Stimulated activated CD8-positive, alpha-beta memory T cell treated with anti-CD3 and anti-CD28 coated beads, Interleukin-7, amount 100 ng/mL, for 4 hours (primary cell): ENCODE measurements at places on chromosomes 6 and 20.

GRCh38 chr6:109187399-109188114, 92.2 kb downstream of the CEP57L1 start:
- DNase-seq = peak; percentile 19

DNA sequence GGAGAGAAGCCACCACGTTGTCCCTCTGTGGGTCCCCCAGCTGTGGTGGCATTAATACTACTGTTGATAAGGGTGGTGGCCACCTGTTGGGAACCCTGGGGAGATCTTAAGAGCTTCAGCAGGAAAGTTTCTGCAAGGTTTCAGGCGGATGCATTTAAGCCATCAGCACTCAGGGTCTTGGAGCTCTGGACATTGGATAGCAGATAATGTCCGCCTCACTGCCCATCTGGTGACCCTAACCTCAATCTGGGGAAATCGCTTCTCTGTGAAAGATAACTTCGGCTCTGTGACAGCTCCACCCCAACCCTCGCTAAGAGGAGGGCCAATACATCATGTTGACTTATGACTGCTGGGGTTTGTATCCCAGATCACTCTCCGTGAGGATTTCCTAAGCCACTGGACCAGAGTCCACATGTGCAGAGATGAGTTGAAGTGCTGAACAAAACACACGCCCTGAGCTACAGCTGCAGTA, 92.9 kb downstream of the FOXC1 start:
- no peak for DNase-seq

- DNase-seq = no peak
Measured at GRCh38 chr6:10690651-10691445, 3.6 kb downstream of the C6orf52 start.

GRCh38 chr6:41581381-41581991, 35.3 kb downstream of the FOXP4 start:
- DNase-seq = no peak

- no peak for DNase-seq
Measured at GRCh38 chr6:138590796-138591709, 91.8 kb upstream of the NHSL1 start.

DNA sequence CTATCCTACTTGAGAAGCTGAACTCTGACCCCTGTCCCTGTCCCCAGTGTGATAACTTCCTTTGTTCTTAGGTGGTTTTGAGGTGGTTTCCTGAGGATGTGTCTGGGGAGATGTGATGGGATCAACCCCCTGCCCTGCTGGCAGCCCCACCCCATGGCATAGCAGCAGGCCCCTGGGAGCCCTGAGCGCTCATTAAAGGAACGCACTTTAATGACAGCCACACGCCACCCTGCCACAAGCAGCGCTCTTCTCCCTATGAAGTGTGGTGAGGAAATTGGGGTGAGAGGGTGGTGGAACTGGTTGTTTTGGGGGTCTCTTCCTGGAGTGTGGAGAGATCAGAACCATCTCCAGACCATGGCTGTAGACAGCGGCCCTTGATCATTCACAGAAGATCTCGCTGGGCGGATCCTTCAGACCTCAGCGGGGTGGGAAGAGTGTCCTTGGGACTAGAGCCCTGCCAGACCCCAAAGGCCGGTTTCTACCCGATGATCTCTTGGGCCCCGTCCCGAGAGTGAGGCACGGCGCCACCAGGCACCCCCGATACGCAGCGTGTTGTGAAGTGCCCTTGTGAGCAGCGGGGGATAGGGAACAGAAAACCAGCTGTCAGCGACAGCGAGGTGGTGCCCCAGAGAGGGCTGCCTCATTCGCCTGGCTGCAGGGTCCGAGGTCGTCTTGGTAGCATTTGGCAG, 45.4 kb downstream of the SYNJ2 start:
- DNase-seq = no peak

DNA sequence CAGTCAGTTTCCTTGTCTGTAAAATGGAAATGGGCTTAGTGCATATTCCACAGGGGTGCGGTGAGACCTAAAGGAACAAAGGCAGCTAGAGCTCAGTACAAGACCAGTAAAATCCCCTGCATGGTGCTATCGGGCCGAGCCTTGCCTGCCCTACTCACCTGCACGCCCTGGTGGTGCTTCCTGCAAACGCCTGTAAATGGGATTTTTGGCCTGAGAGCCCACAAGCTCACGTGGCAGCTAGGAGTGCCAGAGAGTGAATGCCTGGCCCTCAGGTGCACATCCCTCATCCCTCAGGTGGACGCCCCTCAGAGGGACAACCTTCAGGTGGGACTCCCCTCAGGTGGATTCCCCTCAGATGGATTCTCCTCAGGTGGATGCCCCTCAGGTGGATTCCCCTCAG, 48.0 kb upstream of the VSX1 start:
- no peak for DNase-seq

GRCh38 chr6:128487746-128488145, 32.7 kb downstream of the PTPRK start:
- DNase-seq = no peak

DNA sequence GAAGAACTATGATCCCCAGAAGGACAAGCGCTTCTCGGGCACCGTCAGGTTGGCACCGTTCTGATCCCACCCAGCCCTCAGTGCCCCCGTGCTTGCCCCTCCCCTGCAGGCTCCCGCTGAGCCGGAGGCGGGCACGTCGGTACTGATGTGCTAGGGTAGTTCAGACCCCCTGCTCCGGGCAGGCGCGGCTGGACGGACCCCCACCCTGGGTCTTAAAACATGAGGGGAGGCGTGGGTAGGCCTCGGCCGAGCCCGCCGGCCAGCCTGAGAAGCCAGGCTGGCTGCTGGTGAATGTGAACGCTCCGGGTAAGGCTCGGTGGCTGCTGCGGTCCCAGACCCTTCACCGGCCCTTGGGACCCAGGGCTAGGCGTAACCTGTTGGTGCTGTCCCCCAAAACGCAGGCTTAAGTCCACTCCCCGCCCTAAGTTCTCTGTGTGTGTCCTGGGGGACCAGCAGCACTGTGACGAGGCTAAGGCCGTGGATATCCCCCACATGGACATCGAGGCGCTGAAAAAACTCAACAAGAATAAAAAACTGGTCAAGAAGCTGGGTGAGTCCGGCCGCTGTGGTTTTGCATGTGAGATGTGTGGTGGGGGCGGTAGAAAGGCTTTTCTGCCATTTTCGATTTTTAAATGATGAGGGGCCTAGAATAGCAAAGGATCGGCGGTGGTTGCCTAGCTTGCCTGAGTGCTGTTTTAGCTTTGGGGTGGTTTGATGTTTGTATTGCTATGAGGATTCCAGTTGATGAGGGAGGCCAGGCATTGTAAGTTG, 964 bp downstream of the RPL10A start:
- no peak for DNase-seq

DNA sequence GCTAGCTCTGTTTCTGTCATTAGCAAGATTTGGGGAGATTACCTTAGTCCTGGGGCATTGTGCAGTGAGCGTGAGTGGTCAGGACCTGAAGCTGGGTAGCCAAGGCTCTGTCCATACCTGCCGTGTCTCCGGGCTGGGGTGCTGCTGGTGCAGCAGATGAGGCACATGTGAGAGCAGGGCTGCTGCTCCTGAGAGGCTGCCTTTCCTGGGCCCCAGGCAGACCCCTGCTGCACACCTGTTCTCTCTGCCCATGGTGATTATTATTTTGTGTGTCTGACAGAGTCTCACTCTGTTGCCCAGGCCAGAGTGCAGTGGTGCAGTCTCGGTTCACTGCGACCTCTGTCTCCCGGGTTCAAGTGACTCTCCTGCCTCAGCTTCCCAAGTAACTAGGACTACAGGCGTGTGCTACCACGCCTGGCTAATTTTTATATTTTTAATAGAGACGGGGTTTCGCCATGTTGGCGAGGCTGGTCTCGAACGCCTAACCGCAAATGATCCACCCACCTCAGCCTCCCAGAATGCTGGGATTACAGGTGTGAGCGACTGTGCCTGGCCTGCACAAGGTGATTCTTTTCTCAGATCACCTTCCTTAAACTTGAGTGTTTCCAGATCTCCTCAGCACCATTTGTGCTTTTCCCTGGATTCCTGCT, 36.8 kb upstream of the IRF4 start:
- no peak for DNase-seq

DNA sequence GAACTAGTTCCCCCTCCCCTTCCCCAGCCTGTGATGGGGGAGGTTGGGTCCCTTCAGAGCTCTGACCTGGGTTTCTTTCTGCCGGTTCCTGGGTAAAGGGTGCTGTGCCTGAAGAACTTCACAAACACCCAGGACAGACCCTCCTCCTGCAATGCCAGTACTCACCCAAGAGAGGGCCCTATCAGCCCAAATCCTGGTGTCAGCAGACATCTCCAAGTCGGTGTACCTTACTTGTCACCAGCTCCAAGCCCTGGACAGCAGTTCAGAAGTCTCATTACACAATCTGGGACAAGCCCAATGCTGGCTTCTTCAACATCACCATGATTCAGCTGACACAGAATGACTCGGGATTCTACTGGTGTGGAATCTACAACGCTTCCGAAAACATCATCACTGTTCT, 467 bp downstream of the TREML4 start:
- no peak for DNase-seq

GRCh38 chr6:80151635-80152034, 45.2 kb downstream of the BCKDHB start:
- no peak for DNase-seq

- no peak for DNase-seq
Measured at GRCh38 chr20:2839732-2840137, 720 bp downstream of the PCED1A start.

GRCh38 chr6:149458196-149458595, 26.6 kb downstream of the ZC3H12D start:
- DNase-seq = no peak

GRCh38 chr6:43009124-43009523, 4.6 kb downstream of the MEA1 start:
- no peak for DNase-seq

GRCh38 chr6:160996131-160996601, 4.6 kb downstream of the MAP3K4 start:
- DNase-seq = no peak

- DNase-seq = no peak
Measured at GRCh38 chr6:137487181-137487868, 6.9 kb downstream of the OLIG3 start.

DNA sequence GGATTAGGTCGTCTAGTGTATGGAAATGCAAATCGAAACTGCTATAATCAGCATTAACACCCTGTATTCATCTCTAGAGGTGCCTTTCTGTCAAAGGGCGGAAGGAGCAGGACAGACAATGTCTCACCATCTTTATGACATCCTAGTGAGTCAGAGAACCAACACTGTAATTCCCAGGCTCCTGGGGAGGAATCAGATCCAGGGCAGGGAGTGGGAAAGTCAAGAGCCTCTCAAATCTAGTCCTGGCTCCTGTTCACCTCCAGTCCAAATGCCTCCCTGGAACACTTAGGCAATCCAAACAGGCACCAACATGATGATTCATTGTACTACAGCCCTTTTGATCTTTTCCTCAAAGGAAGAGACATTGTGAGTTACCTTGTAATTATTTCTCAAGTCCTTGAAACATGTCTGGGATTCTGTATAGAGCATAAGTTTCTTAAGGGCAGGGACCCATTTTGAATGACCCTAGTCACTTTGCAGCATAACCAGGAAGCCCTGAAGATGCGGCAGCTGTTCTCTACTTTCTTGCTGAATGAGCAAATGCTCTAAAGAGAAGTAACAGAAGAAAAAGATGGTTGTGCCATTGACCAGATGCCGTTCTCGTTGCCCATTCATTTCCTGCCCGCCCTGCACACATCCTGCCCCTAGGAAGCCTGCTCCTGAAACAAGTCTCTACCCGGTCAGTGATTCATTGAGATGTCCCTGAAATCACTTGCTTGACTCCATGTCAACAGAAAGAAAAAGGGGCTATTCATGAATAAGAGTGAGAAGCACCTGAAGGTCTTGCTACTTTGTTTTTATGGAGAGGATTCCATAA, 112.8 kb upstream of the JARID2 start:
- DNase-seq = no peak

- DNase-seq = no peak
Measured at GRCh38 chr20:42742926-42743325, 446.8 kb downstream of the PTPRT start.

GRCh38 chr6:52022675-52023074, 64.7 kb downstream of the PKHD1 start:
- no peak for DNase-seq

DNA sequence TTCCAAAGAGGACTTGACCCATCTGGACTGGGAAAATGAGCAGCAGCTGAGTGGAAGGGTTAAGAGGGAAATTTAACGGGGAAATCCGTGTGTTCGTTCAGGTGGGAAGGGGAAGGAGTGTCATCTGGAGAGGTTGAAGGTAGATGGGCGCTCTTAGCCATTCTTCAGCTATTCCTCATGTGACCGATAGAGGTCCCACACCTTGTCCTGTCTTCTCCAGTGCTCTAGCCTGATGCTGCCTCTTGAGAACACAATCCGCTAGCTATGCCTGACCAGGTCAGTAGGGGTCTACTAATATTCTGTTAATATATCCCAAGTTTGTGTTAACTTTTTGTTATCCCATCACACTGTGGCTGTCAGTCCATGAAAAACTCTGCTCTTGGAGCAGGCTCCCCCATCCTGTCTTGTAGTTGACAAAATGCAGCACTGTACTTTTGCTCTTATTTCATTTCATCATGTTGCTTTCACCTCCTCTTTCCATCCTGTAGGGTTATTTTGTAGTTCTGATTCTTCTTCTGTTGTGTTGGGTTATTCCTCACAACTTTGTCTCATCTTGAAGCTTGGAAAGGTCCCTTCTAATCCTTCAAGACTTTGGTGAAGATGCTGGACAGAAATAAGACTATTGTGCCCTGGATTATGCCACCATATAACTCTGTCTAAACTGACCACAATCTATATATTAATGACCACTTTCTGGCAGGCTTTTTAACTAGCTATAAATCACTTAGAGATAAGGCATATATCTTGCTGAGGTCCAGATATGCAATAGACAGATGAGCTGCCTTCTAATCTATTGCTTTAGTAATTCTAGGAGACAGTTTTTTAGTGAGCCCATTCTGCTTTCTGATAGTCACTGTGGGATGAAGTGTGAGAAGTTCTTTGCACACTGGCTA, 123.4 kb upstream of the SUPT3H start:
- no peak for DNase-seq

DNA sequence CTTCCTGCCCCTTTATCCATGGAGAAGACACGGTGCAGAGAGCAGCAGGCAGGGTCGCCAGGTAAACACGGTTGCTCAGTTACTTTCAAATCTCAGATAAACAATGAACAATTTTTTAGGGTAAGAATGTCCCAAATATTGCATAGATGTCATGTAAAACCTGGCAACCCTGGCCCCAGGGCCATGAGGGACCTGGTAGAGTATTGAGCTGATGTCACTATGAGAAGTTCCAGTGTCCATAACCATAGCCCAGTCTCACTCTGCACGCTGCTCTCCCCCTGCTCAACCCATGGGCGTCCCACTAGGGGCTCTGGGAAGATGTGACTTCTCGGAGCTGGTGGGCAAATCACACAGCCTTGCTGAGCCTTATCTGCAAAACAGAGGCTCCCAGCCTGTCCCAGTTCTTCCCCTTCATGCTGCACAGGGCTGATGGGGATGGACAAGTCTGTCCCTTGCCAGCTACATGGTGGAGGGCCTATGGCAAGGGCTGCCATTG, 71.3 kb upstream of the TOP1 start:
- no peak for DNase-seq

GRCh38 chr20:18985551-18985950, 172.0 kb downstream of the SCP2D1 start:
- no peak for DNase-seq

GRCh38 chr6:163461696-163462095, 47.2 kb downstream of the QKI start:
- no peak for DNase-seq

GRCh38 chr6:28742668-28743270, 181.0 kb downstream of the TRIM27 start:
- no peak for DNase-seq

GRCh38 chr20:32894711-32895355, 36.1 kb downstream of the EFCAB8 start:
- DNase-seq = no peak

GRCh38 chr6:30612213-30612612, 4.8 kb downstream of the PPP1R10 start:
- DNase-seq = no peak

- no peak for DNase-seq
Measured at GRCh38 chr6:47042275-47042791, at the start of gene ADGRF1. Gene ADGRF1 (minus strand): TSS chr6:47042332. CDS start chr6:47029061, 13,271 bp downstream.
